Fibroblast of the aortic adventitia (primary cell): ENCODE measurements at places on chromosomes 1 and 21.
A peak's percentile ranks its signal among the peaks of the same experiment; 100 is the strongest.

DNA sequence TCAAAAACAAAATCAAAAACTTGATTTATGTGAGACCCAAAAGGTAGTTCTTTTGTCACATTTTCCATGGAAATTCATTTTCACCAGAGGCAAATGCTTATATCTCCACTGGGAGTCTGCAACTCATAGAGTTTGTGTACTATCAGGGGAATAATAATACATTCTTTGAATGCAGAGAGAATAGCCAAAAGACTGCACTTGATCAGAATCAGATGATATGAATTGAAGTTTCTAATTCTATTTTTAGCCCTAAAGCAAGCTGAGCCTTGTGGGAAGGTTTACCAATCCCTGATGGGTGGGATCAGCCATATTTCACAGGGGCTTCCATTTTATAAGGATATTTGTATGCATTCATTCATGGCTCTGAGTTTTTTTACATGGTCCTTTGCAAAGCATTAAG, 49.6 kb downstream of the TSEN15 start:
- DNase-seq = peak; percentile 3

DNA sequence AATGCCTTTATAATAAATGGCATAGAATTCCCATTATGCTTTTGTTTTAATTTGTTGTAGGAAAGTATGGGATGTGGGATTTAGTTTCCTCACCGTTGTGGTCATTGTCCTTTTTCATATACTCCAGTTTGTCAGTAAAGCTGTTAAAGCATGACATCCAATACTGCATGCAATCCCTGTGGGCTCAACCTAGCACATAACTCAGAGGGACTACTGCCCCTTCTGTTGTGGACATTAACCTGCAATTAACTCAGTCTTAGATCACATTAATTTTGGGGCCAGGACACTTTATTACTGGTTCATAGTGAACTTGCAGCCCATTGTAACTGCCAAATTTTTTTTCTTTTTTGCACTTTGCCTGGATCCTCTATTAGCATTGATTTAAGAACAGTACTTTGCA, 112.5 kb downstream of the DNM3 start:
- no peak for DNase-seq

GRCh38 chr1:12162459-12163137, 4.2 kb upstream of the TNFRSF1B start:
- no peak for DNase-seq

GRCh38 chr1:30191154-30191702, 532.2 kb downstream of the MATN1 start:
- peak; percentile 78 for DNase-seq

DNA sequence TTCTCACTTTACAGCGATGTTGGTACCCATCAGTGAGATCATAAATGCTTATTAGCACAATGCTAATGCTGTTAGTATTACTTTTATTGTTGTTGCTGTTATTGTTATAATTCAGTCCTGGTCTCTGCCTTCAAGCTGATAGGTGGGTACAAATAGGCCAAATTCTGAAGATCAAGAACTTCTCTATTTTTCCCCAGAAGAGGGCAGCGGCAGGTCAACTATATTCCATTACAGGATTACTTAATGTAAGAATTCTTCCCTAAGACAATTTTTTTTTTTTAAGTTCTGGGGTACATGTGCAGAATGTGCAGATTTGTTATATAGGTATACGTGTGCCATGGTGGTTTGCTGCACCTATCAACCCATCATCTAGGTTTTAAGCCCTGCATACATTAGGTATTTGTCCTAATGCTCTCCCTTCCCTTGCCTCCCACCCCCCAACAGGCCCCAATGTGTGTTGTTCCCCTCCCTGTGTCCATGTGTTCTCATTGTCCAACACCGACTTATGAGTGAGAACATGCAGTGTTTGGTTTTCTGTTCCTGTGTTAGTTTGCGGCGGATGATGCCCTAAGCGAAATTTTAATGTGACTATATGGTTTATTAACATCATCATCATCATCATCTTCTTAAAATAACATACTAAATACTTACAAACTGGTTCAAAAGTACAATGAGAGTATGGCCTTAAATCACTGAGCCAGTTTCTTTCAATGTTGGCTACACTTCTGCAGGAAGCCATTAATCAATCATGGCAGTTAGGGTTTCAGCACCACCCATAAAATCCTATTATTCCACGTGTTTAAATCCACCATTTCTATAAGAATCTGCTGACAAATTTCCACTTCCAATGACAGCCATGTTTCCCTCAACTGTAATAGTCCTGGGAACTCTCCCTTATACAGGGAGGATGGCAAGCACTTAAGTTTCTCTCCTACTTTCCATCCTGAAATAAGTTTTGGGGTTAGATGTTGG, 19.2 kb downstream of the SLC19A2 start:
- DNase-seq = peak; percentile 69

- no peak for DNase-seq
Observed at GRCh38 chr1:225321784-225322183, 106.1 kb downstream of the LBR start.

GRCh38 chr1:193562121-193562520, 375.7 kb upstream of the B3GALT2 start:
- DNase-seq = no peak

GRCh38 chr1:6198646-6199297, 623 bp downstream of the RPL22 start:
- DNase-seq = no peak

- no peak for DNase-seq
Observed at GRCh38 chr1:35557118-35557610, at the start of gene KIAA0319L. KIAA0319L (minus strand) TSS chr1:35557403; CDS start chr1:35554491, 2,912 bp downstream.

- no peak for DNase-seq
Observed at GRCh38 chr21:46567348-46567747, 37.5 kb downstream of the S100B start.

DNA sequence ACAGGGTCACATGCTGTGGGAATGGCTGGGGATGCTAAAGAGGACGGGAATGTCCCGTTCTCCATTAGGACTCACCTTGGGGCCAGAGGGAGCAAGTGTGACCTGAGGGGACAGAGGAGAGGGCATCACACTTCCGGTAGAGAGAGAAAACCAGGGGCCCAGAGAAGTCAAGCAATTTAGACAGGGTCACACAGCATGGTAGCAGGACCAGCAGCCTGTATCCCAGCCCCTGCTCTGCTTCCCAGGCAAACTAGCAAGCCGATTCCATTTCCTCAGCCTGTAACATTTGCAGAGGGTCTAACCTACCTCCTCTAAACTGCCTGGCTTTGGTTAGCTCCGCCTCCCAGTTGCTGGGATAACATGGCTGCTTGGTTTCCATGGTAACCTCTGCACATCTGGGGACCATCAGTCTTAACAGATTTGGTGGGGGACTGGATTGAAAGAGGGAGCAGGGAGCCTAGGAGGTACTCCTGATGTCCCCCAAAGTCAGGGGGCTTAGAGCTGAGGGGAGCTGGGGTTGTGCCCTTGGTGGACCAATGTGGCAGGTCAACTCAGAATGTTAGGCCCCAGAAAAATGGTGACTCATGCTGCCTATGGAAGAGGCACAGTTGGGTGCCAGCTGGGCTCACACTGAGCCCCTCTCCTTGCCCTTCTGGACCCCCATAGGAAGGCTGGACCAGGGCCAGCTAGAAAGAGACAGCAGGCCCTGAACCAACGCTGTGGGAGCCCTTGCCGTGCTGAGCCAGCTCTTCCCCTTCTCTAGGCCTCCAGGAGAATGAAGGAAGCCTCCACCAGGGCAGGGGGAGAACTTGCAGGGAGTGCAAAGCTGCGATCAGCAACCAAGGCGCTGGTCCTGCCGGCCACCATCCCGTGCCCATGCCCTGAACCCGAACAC, 9.5 kb downstream of the COL16A1 start:
- DNase-seq = no peak

- DNase-seq = no peak
Observed at GRCh38 chr1:227763246-227764018, 28.2 kb downstream of the SNAP47 start.

- no peak for DNase-seq
Observed at GRCh38 chr1:206908038-206908437, 10.8 kb downstream of the IL24 start.

DNA sequence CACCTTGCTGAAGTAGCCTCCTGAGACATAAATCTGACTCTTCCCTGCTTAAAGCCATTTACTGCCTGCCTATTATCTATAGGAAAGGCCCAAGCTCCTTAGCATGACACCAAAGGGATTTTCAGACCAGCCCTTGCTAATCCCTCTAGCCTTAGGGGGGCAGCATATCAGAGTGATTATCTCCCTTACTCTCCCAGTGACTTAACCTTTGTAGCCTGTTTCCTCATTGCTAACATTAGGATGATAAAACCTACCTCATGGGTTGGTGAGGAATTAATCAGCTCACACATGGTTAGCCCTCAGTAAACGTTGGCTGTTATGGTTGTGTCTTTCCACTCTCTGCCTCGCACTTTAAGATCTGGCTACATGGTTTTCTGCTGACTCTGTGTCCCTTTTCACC, 70.1 kb downstream of the ROR1 start:
- DNase-seq = no peak

- DNase-seq = no peak
Observed at GRCh38 chr1:159444511-159444910, 5.0 kb downstream of the OR10J1 start.

- DNase-seq = no peak
Observed at GRCh38 chr1:63632110-63632509, 38.9 kb downstream of the PGM1 start.

DNA sequence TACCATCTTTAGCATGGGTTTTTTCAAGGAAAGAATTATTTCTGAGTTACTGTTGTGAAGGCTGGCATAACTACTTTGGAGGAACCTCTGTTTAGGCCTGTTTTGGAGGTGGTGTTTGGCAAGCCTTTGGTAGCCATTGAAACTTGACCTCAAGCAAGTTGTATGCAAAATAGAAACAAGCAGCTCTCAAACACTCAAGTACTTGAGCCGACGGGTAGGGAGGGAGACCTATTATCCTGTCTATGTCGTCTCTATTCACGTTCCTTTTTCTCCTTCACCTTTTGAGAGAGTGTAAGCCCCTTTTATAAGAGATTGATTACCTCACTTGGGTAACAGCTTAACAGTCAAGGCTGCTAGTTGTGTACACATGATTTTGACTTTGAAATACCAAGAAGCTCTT, 878.3 kb upstream of the CXADR start:
- DNase-seq = no peak

- peak; percentile 69 for DNase-seq
Observed at GRCh38 chr1:234955107-234955731, 173.4 kb downstream of the TOMM20 start.

GRCh38 chr21:36532769-36533467, 53.0 kb upstream of the CLDN14 start:
- no peak for DNase-seq

- peak; percentile 57 for DNase-seq
Observed at GRCh38 chr1:27504588-27505419, 14.8 kb upstream of the WASF2 start.

DNA sequence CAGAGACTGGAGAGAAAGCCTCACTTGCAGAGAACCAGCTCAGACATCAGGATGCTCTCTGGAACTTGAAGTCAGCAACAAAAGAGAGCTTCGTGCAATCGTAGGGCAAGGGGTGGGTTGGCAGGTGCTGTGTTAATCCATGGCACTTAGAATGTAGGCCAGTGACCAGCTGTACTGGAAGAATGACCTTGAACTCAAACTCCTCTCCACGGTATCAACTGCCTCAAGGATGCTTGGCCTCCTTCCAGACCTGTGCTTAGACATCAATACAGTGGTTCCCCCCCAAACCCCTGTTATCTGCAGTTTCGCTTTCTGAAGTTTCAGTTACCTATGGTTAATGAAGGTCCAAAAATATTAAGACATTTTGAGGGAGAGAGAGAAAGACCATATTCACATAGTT, 6.5 kb downstream of the KANK4 start:
- DNase-seq = no peak

- DNase-seq = peak; percentile 94
Observed at GRCh38 chr1:55129194-55129728, 85.9 kb downstream of the USP24 start.

GRCh38 chr1:226867461-226868054, 2.9 kb upstream of the PSEN2 start:
- DNase-seq = no peak

- DNase-seq = peak; percentile 28
Observed at GRCh38 chr1:113859478-113860175, 11.9 kb downstream of the PTPN22 start.

- peak; percentile 48 for DNase-seq
Observed at GRCh38 chr1:22641906-22642636, 1.4 kb upstream of the C1QC start.

GRCh38 chr1:164559342-164560051, 513 bp downstream of the PBX1 start:
- DNase-seq = no peak

GRCh38 chr1:16162163-16162822, 6.4 kb upstream of the EPHA2 start:
- no peak for DNase-seq

- no peak for DNase-seq
Observed at GRCh38 chr21:27293239-27293638, 326.4 kb upstream of the ADAMTS5 start.

DNA sequence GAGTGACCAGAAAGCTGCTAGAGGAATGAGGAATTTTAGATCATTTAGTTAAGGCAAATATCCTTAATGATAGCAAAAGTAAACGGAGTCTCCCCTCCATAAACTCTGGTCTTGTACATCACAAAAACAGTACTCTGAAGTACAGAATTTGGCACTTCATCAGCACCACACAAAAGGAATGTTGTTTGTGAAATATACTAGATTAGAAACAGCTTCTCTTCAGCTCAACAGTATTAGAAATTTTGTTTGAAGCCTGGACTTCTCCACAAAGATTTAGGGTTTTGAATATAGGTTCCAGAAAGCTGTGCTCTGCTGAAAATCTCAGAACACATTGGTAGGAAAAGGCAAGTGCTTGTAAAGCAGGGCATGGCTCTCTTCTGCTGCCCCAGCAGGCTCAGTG, 135.1 kb upstream of the PTGFR start:
- peak; percentile 75 for DNase-seq

GRCh38 chr1:101147381-101147780, 89.4 kb upstream of the S1PR1 start:
- DNase-seq = no peak

GRCh38 chr1:47578026-47578720, 140.3 kb downstream of the FOXD2 start:
- no peak for DNase-seq

GRCh38 chr1:72230746-72231145, 51.6 kb downstream of the NEGR1 start:
- DNase-seq = peak; percentile 33

DNA sequence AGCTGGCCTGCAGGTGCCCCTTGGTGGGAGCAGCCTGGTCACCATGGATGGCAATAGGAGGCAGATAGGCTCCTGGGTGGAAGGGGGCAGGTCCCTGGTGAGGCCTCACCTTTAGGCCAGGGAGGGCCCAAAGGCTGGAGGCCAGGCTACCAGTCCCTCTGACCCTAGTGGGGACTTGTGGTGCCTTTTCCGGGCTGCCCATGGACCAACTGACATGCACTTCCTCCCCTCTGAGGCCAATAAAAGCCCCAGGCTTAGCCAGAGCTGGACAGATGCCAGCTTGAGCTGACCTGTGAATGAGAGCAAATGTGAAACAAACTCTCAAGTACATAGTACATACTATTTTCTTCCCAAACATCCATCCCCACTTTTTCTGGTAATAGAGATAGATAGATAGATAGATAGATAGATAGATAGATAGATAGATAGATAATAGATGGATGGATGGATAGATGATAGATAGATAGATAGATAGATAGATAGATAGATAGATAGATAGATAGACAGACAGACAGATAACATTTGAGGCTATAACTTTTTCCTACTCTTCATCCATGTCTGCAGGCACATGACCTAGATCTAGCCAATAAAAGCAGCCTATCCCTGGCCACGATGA, 9.2 kb upstream of the CTTNBP2NL start:
- DNase-seq = no peak

GRCh38 chr1:95076034-95076433, 3.3 kb upstream of the ALG14 start:
- no peak for DNase-seq
